HuH-7 (cell line): ENCODE measurements at places on chromosomes 5 and 9.
A peak's percentile ranks its signal among the peaks of the same experiment; 100 is the strongest.

GRCh38 chr9:135409286-135410200 lies 70.0 kb upstream of the PPP1R26 start:
- no peak for DNase-seq

DNA sequence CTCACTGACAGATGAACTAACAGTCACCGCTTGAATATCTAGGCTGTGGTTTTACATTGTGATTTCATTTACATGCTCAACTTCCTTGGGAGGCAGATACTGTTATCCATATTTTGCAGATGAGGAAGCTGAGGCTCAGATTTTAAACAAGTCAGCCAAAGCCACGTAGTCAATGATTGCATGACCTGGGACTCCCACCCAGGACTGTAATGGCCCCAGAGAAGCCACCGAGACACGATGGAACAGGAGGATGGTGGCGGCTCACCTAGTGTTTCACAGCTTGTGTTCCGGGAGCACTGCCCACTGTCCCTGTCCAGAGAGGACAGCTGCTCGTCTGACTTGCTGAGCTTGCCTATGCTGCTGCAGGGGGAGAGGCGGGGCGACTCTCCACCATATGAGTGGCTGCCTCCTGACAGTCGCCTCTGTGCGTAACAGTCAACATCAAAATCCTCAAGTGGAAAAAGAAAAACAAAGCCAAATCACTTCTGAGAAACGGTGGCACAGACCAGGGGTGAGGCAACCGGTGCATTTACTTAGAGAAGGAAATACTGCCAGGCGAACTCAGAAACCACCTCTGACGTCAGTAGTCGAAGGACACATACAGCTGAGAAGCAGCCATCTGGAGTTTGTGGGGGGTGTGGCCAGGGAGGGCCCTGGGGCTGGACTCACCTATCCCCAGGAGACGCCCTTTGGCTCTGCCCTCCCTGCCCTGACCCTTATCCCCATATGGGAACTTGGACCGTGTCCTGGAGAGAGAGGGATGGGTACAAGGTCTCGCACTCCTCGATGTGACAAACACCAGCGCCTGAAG lies 82.5 kb downstream of the PRRT1B start:
- no peak for DNase-seq

DNA sequence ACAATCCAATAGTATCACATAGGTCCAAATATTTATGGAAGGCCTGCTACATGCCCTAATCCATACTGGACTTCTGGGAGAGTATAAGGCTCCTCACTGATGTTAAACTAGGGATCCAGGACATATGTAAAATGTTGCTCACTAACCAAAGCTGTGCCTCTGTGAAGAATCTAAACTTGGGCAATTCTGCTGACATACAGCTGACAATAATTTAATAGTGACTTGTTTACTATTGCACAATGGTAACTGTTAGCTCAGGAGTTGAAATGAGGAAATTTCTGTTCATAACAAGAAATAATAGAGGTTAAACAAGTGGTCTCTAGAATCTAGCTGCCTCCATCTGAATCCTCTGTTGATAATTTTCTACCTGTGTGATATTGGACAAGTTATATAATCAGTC lies 14.9 kb upstream of the CTXN3 start:
- DNase-seq = no peak

GRCh38 chr9:84748112-84748511 lies 78.6 kb downstream of the NTRK2 start:
- no peak for DNase-seq

DNA sequence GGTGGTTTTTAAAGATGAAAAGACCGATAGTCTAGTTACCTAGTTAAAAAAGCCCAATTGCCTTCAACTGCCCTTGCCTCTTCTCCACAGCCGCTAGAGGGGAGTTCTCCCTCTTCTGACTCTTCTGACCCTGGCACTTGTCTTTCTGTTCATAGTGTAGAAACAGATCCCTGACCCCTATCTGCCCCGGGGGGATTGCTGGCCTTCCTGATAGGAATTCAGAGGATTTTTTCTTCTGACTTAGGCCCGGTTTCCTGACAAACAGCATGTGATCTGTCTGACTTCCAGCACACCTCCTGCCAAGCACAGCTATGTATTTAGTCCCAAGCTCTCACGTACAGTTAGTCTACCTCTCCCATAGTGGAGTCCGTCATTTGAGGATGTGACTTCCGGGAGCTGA lies 5.0 kb upstream of the TMEM268 start:
- no peak for DNase-seq

DNA sequence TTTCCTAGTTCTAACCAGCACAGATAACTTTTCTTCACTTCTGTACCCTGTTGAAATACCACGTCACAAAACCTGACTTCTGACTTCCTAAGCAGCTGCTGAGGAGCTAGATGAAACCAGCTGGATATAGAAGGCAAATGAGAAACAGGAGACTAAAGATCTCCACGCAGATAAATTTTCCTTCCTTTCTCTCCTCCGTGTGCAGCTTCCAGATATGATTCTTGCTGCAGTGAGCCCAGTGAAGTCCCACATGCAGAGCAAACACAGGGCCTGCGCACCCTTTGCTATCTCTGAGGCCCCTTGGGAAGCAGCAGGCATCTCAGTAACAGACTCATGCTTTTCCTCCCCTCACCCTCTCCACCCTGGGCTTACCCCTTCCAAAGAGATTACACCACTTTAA lies 1638.3 kb downstream of the MAT2B start:
- no peak for DNase-seq

GRCh38 chr9:101796044-101796443 lies 57.6 kb upstream of the GRIN3A start:
- DNase-seq = no peak

- no peak for DNase-seq
These were observed 200.0 kb downstream of the ACTL7B start for GRCh38 chr9:108655818-108656217.

GRCh38 chr9:114953959-114954358 lies 23.6 kb upstream of the TNFSF8 start:
- DNase-seq = no peak

- DNase-seq = no peak
These were observed 66.4 kb downstream of the SLCO4C1 start for GRCh38 chr5:102229685-102230084.

- DNase-seq = no peak
These were observed 105.2 kb downstream of the TLE1 start for GRCh38 chr9:81584099-81584498.

GRCh38 chr9:77215874-77216273 lies 38.5 kb downstream of the VPS13A start:
- peak; percentile 11 for DNase-seq

DNA sequence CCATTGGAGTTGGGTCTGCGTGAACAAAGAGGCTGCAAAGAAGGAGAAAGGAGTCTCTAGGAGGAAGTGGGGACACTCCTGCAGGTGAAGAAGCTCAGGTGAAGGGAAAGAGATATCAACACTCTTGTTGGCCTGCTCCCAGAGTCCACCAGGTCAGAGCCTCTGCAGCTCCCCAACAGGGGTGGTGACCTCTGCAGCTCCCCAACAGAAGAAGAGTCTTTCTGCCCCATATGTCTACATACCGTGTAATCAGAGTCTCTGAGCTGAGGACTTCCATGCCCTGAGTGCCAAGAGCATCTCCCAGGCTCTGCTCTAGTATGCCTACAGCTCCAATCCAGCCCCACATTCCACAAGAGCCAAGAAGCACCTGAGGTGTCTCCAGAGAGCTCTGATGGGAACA lies 67.4 kb upstream of the TRPC7 start:
- no peak for DNase-seq
